ENCODE measurements at places on chromosomes 1 and 21.

DNA sequence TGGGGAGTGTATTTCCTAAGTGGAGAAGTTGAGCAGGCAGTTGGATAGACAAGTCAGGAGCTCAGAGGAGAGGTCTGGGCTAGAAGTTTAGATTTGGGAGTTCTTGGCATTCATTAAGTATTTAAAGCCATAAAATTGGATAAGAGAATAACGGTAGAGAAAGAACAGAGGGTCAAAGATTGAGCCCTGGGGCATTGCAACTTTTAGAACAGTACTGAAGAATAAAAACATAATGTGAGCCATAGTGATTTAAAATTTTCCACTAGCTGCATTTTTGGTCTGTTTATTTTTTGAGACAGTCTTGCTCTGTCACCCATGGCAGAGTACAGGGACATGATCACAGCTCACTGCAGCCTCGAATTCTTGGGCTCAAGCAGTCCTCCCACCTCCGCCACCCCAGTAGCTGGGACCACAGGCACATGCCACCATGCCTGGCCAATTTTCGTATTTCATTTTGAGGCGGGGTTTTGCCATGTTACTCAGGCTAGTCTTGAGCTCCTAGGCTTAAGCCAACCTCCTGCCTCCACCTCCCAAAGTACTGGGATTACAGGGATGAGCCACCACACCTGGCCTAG is 85.9 kb upstream of the SOX13 start:
- DNase-seq, result no peak

- DNase-seq, result no peak
Measured at GRCh38 chr1:69284508-69284907, 283.2 kb upstream of the LRRC7 start.

DNA sequence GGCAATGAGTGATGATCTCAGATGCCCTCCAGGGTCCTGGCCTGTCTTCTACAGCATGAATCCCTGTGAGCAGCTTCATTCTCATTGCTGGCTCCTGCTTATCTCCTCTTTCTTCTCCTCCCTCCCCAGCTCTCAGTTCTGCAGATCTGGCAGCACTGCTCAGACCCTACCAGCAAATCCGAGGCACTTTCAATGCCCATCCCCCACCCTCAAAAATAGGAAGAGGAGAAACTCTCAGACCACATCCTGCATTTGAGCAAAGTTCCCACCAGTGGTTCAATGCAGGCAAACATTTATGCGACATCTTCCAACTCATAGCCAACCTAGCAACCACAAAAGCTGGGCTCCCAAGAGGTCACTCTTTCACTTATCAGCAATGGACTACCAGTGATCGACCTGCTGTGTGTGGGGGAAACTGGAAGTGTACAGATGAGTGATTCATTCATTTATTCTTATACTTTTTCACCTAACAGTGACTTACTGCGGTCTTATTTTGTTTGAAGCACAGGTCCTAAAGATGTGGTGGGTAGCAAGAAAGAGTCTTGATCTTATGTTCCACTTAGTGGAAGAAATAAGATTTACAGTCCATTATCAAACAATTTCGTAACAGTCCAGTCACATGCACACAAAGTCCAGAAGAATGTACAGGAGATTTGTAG is 5.8 kb upstream of the CHI3L2 start:
- peak; percentile 17 for DNase-seq

DNA sequence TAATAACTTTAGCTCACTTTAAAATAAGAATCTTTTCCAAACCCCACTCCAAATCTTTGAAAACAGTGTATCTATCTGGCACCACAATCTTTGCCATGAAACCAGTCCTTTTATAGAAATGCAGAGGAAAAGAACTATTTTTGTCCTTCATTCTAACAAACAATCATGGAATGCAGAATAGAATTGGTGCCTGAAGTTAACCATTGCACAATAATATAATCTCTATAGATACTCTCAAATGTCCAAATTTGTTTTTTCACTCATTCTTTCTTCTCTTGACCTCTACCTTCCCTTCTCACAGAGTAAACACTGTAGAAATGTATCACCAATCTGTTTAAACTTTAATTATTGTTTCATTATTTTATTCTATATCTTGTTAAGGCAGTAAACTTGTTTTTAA is 34.8 kb downstream of the TTLL7 start:
- DNase-seq, result no peak

- DNase-seq, result peak; percentile 39
Measured at GRCh38 chr1:29465755-29466154, 229.4 kb downstream of the PTPRU start.

GRCh38 chr1:200925831-200926230 is 31.1 kb downstream of the INAVA start:
- DNase-seq, result peak; percentile 39

GRCh38 chr1:46203738-46204405 is 738 bp downstream of the LURAP1 start:
- no peak for DNase-seq

Measured in choroid plexus epithelial cell (primary cell).